Thyroid gland (tissue), 4 donors: ENCODE measurements at places on chromosomes 4 and X. TPM values are rescaled to one million over a fixed set of nuclear protein-coding genes. Genes with fewer than 3 reads are reported as not detected.
A peak's percentile ranks its signal among the peaks of the same experiment; 100 is the strongest.

GRCh38 chr4:138611721-138612120 is 369.6 kb upstream of the SLC7A11 start:
- no peak overlapping the region for H3K27ac ChIP-seq
- no peaks in the 10 kb centered on the region for H3K27me3 ChIP-seq
- no peak for DNase-seq
- no peaks in the 10 kb centered on the region for H3K4me1 ChIP-seq
- no peak overlapping the region for H3K4me3 ChIP-seq

- no peak overlapping the region for H3K27ac ChIP-seq
- no peaks in the 10 kb centered on the region for H3K27me3 ChIP-seq
- no peaks in the 10 kb centered on the region for H3K36me3 ChIP-seq
- DNase-seq = no peak
- H3K4me3 ChIP-seq = no peak overlapping the region
Observed at GRCh38 chr4:149223659-149224058, 592.0 kb downstream of the IQCM start.

GRCh38 chr4:64625438-64625837 is 216.2 kb upstream of the TECRL start:
- no peak overlapping the region for H3K27ac ChIP-seq
- H3K36me3 ChIP-seq = no peaks in the 10 kb centered on the region
- DNase-seq = no peak
- H3K27me3 ChIP-seq = no peaks in the 10 kb centered on the region

DNA sequence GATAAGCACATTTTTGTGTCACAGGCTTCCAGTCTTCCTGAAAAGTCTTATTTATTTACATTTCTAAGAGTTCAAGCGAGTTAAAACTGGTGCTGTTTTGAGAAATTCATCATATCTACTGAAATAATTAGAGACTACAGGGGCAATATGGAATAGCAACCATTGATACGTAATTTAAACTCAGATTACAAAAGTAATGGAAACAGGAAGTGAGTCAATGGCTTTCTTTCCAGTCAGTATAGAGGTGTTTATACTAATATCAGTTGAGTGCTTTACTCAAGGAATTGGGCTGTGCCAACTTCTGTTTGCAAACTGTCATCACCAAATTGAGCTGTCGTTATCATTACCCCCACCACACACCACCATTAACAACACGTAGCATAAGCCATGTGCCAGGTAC is 222.7 kb downstream of the COL25A1 start:
- DNase-seq = no peak
- H3K27ac ChIP-seq = no peak overlapping the region
- no peaks in the 10 kb centered on the region for H3K27me3 ChIP-seq
- H3K4me1 ChIP-seq = no peaks in the 10 kb centered on the region
- H3K4me3 ChIP-seq = no peak overlapping the region
- H3K36me3 ChIP-seq = no peaks in the 10 kb centered on the region

The CXXC4 gene
- total RNA-seq = 5.2 TPM

DNA sequence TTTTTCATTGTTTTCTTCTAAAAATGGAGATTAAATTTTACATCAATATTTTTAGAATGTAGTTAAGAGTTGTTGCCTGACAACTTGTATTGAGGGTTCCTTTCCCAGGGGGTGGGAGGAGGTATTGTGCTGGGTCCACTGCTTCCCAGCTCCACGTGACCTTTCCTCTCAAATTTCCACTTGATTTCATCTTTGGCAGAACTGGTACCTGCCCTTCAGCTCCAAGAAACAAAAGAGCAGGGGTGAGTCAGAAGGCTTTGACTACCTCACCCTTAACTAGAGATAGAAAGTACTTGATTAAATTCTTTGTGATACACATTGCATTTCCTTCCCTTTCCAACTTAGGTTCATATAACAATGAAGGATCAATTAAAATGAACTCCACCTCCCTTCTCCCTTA is 19.7 kb downstream of the TRIM2 start:
- peak overlapping the region; percentile 97 for H3K27ac ChIP-seq
- no peaks in the 10 kb centered on the region for H3K36me3 ChIP-seq
- no peaks in the 10 kb centered on the region for H3K27me3 ChIP-seq
- no peak overlapping the region for H3K4me3 ChIP-seq

DNA sequence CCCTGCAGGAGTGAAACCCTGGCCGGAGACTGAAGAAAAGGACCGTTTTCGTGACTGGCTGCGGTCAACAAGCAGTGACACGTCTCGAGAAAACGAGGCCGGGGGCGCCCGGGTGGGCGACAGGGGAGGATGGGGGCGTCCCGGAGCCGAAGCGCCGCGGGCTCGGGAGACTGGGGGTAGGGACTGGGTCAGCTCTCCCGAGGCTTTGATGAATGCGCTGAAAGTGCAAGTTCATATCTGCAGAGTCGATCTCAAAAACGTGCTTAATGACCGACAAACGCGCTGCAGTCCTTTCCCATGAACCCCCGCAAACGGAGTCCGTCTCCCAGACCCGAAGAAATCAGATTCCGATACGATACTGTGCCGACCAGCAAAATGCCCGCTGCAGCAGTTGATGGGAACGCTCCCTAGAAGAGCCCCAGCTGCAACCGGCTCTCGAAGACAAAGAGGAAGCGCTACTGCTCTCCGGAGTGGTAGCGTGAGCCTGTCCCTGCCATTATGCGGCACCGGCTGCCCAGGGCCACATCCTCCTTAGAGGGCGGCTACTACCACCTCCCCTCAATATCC is 806 bp upstream of the CD99L2 start:
- no peaks in the 10 kb centered on the region for H3K4me1 ChIP-seq
- DNase-seq = peak; percentile 21
- no peaks in the 10 kb centered on the region for H3K27me3 ChIP-seq
- no peak overlapping the region for H3K4me3 ChIP-seq

GRCh38 chrX:39653691-39654090 is 444.1 kb downstream of the BCOR start:
- no peaks in the 10 kb centered on the region for H3K27me3 ChIP-seq
- no peak overlapping the region for H3K4me3 ChIP-seq

The PPEF2 gene
- total RNA-seq = not detected

DNA sequence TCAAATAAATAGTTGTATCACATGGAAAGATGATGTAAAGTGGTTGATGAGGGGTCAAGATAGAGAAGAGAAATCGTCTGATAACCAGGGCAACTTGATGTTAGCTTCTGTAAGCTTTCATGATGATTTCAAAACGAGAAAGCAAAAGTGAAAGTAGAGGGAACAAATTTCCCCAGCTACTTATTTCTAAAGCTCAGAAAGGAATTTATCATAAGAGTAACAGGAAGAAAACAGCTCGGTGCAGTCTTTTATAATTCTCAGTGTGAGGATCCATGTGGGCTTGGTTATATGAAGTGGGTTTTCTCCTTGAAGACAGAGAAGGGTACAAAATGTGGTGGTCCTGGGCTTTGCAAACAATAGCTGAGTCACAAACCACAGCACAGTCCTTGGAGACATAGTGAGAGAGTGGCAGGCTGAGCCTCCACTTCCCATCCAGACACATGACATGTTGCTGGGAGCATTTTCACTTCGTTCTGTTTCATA is 32.1 kb upstream of the GLRA2 start:
- H3K36me3 ChIP-seq = no peaks in the 10 kb centered on the region
- DNase-seq = no peak
- H3K4me3 ChIP-seq = no peak overlapping the region
- no peaks in the 10 kb centered on the region for H3K4me1 ChIP-seq
- H3K27me3 ChIP-seq = no peaks in the 10 kb centered on the region
- no peak overlapping the region for H3K27ac ChIP-seq

DNA sequence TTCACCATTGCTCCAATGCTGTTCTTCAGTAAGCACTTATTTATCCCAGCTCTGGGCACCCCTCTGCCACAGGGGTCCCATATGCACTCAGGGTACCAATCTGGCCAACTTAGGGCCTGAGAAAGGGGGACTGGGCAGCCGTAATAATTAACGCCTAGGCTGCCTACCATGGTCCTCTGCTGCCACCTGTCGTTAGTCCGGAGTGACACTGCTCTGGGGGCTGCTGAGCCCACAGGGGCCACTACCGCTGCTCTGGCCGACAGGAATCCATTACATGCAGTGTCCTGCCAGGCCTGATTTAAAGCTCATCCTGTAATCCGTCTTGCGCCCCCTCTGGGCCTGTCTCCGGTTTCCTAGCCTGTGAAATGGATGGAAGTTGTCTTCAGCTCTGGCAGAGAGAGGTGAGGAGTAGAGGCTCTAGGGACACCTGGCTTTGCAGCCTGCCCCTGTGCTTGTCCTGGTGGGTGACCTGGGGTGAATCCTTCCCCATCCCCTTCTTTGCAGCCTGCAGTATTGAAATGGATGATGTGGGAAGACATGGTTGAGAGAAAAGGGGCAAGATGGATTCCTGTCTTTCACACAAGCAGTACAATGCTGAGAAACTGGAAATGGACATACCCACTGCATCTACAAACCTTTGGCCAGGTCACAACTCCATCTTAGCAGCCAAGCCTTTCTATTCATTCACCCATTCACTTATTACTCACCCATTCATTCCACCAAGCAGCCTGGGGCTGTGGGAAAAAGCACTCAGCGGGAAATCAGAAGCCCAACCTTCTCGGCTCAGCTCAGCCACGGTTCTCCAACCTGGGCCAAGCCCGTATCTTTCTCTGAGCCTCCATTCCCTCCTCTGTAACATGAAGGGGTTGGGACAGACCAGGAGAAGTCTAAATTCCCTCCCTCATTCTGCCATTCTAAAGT is 116.3 kb upstream of the NALF2 start:
- no peaks in the 10 kb centered on the region for H3K36me3 ChIP-seq
- H3K27me3 ChIP-seq = no peaks in the 10 kb centered on the region

The MAML3 gene
- 5.7 TPM for total RNA-seq

DNA sequence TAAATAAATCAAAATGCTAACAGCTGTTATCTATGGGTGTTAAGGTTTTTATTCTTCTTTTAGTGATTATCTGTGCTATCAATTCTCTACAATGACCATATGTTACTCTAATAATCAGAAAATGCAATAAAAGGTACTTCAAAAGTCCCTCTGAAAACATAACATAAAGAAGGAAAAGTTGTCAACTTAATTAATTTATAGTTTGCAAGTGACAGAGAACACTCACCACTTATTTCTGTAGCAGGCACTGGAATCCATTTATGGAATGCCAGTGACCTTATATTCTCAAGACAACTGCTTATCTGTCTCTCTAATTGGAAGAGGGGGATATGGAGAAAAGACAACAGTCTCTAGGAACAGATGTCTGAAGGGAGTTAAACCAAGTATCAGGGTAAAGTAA is 25.6 kb upstream of the PLS3 start:
- DNase-seq = no peak
- no peak overlapping the region for H3K27ac ChIP-seq
- H3K27me3 ChIP-seq = no peaks in the 10 kb centered on the region
- H3K36me3 ChIP-seq = no peaks in the 10 kb centered on the region
- H3K4me3 ChIP-seq = no peak overlapping the region

DNA sequence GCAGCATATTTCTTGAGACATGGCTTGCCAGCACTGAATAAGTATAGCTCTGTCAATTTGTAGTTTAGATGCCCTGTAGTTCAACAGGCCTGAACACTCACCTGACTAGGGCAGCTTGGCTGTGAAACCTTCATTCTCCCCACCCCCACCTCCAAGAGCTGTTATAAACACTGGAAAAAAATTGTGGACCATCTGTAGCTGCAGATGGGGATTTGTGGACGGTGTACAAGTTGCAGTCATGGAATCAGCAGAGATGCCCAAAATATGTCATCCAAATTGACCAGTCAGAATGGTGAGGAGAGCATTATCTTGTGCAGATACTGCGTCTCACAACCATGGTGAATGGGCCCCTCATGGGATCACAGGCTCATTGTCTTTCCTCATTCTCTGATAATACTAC is 76.2 kb upstream of the PAQR3 start:
- no peak overlapping the region for H3K4me3 ChIP-seq
- H3K36me3 ChIP-seq = no peaks in the 10 kb centered on the region
- no peaks in the 10 kb centered on the region for H3K4me1 ChIP-seq
- no peak overlapping the region for H3K27ac ChIP-seq
- H3K27me3 ChIP-seq = no peaks in the 10 kb centered on the region

The SHROOM4 gene
- total RNA-seq = 6.3 TPM

GRCh38 chr4:69823481-69824186 is 36.3 kb downstream of the SULT1E1 start:
- H3K27ac ChIP-seq = no peak overlapping the region
- DNase-seq = no peak
- H3K4me3 ChIP-seq = no peak overlapping the region
- no peaks in the 10 kb centered on the region for H3K27me3 ChIP-seq

The SMS gene
- 92.5 TPM for total RNA-seq

The FRG2 gene
- not detected for total RNA-seq

The GLRA2 gene
- total RNA-seq = not detected

DNA sequence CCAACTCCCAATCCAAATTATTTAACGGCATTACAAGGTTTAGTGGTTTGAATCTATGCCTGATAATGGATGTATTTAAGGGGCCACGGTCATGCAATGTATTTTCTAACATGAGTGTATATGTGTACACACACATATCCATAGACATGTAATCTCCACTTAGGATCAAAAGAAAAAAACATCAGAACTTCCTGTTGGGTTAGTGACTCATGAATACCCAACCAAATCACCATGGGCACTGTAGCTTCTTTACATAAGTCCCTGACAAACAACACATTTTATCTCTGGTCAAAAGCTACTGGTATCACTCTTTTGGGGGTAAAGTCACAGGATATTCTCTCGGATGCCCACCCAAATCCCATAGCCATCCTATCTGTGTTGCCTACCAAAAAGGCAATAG is 36.5 kb upstream of the TFDP3 start:
- H3K36me3 ChIP-seq = no peaks in the 10 kb centered on the region
- no peaks in the 10 kb centered on the region for H3K27me3 ChIP-seq
- no peak overlapping the region for H3K4me3 ChIP-seq

- no peaks in the 10 kb centered on the region for H3K4me1 ChIP-seq
- H3K27ac ChIP-seq = no peak overlapping the region
- no peaks in the 10 kb centered on the region for H3K36me3 ChIP-seq
- H3K27me3 ChIP-seq = no peaks in the 10 kb centered on the region
Observed at GRCh38 chrX:124736553-124737270, 390.3 kb downstream of the SH2D1A start.

- DNase-seq = no peak
- no peaks in the 10 kb centered on the region for H3K36me3 ChIP-seq
- no peak overlapping the region for H3K27ac ChIP-seq
Observed at GRCh38 chrX:34341258-34341657, 209.1 kb upstream of the FAM47A start.

DNA sequence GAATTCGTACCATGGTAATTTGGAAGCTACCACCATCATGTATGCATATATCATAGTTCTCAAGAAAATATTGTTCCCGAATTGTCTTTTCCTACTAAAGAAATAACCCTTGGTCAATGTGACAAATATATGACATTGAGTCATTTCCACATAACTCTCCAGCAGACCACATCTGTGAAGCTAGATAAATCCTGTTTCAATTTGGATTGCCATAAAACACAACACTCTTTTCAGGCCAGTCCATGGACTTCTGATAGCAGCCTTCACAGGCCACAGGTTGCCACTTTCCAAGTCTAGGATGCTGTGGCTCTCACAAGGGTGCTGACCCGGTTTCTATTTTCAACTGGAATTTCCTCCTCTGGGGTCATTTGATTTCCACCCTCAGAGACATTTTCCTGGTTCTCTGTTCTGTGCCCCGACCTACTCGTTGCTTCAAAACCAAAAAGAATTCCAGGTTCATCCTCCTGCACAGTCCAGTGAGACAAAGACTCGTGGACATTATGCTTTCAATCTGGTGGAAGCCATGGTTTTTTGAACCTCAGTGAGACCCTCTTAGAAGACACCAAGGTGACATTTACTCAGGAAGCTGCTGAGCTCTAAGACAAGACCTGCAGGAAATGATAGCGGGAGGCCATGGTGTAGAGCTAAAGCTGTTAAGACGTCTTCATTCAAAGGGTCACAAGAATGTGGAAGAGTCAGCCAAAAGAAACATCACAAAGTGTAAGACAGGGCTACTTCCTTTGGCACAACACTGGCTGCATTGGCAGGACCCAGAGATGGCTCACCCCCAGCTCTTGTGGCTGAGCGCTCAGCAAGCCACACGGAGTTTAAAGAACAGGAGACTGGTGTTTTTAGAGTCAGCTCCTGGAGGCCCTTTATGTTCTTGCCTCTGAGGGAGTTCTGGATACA is 119.8 kb downstream of the AMELX start:
- peak; percentile 9 for DNase-seq
- no peaks in the 10 kb centered on the region for H3K27me3 ChIP-seq
- no peaks in the 10 kb centered on the region for H3K4me1 ChIP-seq
- H3K27ac ChIP-seq = no peak overlapping the region
